G401 (cell line): ENCODE measurements at places on chromosomes 2 and 18.

GRCh38 chr2:105781274-105781978, 36.7 kb downstream of the NCK2 start:
- DNase-seq = no peak

DNA sequence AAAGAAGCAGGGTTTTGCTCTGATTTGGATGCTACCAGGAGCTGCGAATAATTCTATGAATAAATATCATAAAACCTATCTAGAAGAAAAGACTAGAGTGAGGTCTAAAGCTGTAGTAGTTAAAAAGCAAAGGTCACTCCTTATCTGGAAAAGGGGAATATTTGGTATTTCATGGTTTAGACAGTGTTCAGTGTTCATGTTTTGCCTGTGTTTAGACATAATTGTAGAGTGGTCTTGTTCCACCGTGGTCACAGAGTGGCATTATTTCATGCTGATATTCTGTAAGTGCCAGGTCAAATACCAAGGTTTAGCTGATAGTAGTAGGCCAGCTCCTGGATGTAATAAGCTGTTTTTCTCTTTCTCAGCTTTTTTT, 10.8 kb downstream of the SPAST start:
- no peak for DNase-seq

GRCh38 chr2:3110555-3110954, 267.1 kb downstream of the EIPR1 start:
- no peak for DNase-seq

DNA sequence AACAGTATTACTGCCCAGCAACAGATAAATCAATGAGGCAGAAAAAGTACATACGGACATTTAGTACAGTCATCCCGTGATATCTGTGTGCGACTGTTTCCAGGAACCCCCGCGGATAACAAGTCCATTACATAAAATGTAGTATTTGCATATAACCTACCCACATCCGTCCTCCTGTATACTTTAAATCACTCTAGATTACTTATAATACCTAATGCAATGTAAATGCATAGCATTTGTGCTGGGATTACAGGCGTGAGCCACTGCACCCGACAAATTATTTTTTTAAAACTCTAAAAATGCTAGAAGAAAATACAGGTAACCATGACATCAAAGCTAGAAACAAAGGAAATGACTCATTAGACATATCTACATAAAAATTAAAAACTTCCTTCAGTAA, 91.6 kb downstream of the FAM161A start:
- no peak for DNase-seq

DNA sequence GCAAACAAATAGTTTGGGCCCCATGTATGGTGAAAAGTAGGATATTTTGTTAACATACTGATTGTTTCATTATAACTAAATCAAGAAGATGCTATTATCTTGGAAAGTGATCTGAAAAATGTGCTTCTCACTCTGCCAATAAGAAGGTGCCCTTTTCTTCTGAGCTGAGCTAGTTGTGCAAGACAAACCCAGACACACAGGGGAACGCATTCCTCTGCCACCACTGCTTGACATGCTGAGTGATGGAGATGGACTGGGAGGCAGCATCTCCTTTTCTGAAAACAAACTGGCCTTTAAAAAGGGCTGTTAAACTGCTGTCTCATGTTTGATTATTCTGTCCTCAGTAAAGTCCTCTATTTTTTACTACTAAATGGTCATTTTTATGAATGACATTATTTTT, 1989.9 kb upstream of the CELF4 start:
- no peak for DNase-seq
